ENCODE measurements at places on chromosomes 3 and 15. TPM values are rescaled to one million over a fixed set of nuclear protein-coding genes. Genes with fewer than 3 reads are reported as not detected.

GRCh38 chr3:112579232-112579631 lies 17.4 kb downstream of the SLC35A5 start:
- DNase-seq, result no peak

DNA sequence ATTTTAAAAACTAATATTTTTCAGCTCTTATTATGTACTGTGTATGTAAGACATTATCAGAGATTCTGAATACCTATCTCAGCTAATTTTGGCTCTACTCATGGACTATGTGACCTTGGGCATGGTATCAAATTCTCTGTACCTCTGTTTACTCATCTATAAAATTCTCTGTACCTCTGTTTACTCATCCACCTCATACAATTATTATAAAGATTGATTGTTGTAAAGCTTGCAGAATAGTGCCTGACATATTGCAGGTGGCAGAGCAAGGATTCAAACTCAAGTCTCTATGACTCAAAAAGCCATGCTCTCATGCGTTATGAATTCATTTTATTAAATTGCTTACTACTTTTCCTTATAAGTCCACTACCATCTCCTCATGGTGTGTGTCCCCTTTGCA lies 151.9 kb upstream of the ARL6 start:
- DNase-seq, result no peak

DNA sequence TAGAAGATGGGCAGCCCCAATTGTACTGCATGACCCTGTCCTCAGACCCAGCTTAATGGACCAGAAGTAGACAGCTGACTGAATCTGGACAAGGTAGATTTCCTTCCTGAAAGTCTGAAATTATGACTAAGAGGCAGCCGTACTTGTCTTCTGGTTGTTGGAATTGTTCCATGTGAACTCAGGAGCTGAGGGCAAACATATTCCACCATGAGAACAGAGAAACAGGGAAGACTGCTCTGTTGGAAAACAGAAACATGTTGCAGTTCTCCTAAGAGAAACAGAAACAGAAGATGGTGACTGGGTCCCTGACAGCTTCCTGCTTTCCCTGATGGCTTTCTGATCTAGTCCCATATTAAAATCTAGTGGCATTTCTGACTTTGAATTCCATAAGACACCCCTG lies 24.1 kb downstream of the POPDC2 start:
- no peak for DNase-seq

- DNase-seq, result no peak
Observed at GRCh38 chr3:45224824-45225464, 1.1 kb downstream of the TMEM158 start.

GRCh38 chr3:196894557-196895295 lies 27.0 kb downstream of the SENP5 start:
- no peak for DNase-seq

- DNase-seq, result no peak
Observed at GRCh38 chr3:187925326-187925725, 180.1 kb upstream of the BCL6 start.

GRCh38 chr15:79007066-79007465 lies 62.2 kb upstream of the CTSH start:
- DNase-seq, result no peak

DNA sequence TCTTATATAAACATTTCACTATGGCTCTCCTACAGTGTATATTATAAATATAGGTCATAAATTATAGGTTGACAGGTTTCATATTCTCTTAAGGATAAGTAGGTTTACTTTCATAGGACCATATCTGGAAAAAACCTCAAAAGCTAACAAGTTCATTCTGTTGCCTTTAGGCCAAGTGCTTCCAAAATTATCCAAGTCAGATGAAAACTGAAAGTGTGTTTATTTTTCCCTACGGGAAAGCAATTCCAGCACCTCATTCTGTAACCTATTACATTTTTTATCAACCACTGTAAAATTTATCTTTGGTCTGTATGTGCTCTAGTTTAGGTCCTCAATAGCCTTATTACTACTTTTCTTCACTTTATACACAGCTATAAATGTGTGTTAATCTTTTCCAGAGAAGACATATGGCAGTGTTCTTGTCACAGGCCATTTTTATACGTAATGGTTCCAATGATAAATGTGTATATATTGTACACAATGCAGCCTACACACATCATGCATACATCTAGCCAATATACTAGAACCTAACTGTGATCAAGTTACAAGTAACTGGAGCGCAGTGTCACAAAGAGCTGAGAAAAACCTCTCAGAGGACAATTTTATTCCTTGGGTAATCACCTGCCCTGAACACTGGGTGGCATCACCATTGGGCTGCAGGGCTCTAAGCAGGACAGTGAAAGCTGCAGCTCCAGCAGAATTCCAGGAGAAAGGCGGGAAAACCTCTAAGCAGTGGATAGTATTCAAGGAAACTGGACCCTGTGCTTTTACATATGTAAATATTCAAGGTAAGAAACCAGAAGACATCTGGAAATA lies 251.3 kb downstream of the CTNNB1 start:
- no peak for DNase-seq

Gene IGDCC3
- polyA plus RNA-seq, result 12.8 TPM

Gene FAM3D
- 2.0 TPM for polyA plus RNA-seq

Gene DGKG
- 0.92 TPM for polyA plus RNA-seq
